PC-9 (cell line): ENCODE measurements at places on chromosomes 4 and X.

GRCh38 chr4:10092481-10093270 lies 23.9 kb downstream of the WDR1 start:
- no peak for DNase-seq

- no peak for DNase-seq
These were observed 198.4 kb downstream of the STK32B start for GRCh38 chr4:5249727-5250126.

DNA sequence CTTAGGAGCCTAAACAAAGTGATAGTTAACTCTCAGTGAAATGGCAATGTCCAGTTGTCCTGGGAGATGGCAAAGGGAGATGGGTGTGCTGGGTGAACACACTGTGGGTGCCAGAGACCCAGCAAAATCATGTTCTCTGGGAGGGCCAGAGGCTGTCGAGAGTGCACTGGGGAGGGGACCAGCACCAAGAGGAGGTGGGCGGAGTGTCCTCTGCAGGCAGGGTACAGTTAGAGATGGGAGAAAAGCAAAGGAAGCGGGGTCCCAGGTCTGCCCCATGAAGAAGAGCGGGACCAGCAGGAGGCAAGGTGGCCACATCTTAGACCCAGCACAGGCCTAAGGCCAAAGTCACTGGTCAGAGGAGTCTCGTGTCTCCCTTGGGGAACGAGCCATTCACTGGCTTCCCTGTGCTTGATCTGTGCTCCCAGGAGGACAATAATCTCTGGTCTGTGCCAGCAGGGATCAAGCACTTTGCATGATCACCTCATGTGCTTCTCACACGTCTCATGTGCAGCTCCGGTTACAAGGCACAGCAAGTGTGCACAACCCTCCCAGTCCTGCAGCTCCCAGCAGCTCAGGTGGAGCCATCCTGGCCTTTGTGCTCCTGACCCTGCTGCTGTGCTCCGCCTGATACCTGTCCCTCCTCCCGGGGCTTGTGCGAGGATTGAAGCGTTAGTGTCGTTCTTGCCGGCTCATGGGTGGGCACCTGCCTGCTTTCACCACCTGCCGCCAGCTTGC lies 100.9 kb downstream of the FAM53A start:
- DNase-seq, result no peak

- DNase-seq, result no peak
These were observed 118.7 kb upstream of the AP1S2 start for GRCh38 chrX:15973299-15973698.

DNA sequence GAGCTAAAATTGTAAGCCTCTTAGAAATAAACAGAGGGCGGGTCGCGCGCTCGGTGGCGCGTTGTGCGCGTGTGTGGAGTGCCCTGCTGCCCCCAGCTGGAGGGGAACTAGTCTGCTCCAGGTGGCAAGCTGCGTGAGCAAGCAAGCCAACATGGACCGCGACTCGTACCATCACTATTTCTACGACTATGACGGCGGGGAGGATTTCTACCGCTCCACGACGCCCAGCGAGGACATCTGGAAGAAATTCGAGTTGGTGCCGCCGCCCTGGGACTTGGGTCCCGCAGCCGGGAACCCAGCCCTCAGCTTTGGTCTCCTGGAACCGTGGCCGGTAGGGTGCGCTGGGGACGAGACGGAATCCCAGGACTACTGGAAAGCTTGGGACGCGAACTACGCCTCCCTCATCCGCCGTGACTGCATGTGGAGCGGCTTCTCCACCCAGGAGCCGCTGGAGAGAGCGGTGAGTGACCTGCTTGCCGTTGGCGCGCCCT lies 66.1 kb downstream of the DNAAF6 start:
- no peak for DNase-seq

DNA sequence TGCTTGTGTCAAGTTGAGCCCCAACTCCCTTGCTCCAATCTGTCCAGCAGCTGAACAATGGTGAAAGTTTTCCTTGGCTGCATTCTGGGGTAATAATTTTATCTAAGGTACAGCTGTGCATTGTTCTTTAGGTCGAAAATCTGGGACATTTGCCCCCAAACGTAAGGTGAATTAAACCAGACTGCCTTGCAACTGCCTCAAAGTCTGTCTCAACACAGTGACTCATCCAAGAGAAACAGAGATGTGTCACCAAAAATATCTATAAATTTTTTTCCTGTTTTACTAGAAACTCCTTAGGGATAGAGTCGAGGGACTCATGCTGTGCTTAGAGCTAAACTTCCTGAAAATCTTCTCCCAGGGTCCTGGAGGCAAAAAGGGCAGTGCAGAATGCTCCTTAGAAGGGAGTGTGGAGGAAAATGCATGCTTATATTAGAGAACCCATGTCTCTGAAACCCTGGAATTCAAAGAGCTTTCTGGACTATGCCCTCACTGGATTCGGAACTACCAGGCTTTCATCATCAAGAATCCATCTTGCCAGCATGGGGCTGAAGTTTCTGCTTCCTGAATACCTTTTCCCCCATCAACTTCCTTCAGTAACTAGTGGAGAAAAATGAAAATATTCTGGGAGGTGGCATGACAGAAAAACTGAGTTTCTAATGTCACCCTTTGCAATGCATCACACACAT lies 115.7 kb downstream of the PALLD start:
- DNase-seq, result peak; percentile 71

GRCh38 chrX:18291006-18291545 lies 63.4 kb downstream of the SCML2 start:
- DNase-seq, result no peak

- DNase-seq, result no peak
These were observed 14.4 kb downstream of the ALG13 start for GRCh38 chrX:111695297-111695880.

DNA sequence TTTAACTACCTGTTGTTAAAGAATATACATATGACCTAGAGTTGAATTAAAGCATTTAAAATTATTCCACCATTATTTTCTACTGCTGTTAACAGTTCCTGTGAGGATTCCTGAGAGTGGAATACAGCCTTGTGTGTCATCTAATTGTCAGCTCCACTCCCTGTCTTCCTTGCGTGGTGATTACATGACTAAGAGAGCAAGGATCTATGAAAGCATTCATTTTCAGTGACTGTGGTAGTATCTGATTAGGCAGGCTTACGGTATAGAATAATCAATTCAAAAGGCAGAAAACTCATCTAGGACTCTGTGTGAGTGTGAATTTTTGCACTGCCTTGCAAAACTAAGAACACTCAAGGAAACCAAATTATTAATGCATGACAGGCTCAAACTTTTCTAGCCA lies 577.8 kb downstream of the SH3BGRL start:
- DNase-seq, result no peak

DNA sequence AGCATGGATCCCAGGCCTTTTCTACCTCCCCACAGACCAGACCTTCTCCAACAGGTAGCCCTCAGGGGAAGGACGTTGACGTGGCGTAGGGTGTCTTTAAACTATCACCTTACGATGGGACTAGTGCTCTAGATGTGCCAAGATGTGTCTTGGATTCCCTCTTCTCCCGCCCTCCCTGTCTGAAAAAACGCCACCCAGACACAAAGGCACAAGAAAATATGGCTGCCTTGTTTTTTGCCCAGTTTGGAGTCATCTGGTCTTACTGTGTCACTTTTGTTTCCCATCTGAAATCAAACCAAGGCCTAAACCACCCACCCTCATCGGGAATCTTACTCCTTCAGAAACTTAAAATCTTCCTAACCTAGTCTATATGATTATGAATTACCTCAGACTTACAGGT lies 235.4 kb downstream of the OR13H1 start:
- no peak for DNase-seq

DNA sequence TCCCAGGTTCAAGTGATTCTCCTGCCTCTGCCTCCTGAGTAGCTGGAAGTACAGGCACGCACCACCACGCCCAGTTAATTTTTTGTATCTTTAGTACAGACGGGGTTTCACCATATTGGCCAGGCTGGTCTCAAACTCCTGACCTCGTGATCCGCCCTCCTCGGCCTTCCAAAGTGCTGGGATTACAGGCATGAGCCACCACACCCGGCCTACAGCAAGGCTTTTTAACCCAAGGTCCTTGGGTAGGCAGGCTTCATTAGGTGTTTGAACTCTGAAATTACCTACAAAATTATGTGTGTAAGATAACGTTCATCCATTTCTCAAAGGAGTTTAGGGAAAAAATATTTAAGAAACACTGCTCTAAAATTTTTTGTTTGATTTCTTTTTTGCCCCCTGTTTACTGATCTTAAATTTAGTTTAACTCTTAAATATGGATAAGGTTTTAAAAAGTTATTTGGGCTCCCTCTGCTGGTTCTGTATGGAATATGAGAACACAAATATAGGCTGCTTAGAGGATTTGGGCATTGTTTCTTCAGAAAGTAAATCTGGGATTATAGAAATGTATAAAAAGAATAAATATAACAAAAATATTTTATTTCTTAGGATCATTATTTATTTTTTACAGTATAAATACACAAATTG lies 92.8 kb downstream of the CBR4 start:
- no peak for DNase-seq

- no peak for DNase-seq
These were observed 12.7 kb upstream of the HPF1 start for GRCh38 chr4:169770416-169770815.

- no peak for DNase-seq
These were observed 16.9 kb downstream of the SMIM10L2A start for GRCh38 chrX:135438734-135439043.

DNA sequence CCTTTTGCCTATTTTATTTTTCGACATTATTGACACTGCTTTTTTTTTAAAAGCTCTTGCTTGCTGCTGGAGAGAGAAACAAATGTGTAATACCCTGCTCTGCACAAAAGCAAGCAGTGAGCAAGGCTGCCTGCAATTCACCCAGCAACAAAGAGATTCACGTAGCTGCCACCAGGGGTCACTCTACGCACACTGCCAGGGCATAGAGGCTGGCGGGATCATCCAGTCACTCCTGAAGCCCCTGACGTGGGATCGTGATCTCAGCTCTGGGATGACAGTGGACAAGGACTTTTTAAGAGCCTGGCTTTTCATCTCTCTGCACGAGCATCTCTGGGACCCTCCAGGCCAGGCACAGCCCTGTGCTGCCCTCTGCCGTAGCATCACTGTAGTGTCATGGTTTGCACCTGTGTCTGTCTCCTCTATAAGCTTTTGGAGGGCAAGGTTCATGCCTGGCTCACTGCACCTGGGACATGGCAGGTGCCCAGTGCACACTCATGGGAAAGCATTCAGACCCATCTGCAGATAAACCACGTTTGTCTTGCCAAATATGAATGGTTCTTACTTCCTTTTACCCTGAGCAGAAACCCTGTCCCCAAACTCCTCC lies 19.8 kb downstream of the C4orf50 start:
- no peak for DNase-seq

- DNase-seq, result no peak
These were observed 8.3 kb downstream of the NSD2 start for GRCh38 chr4:1879485-1879884.

DNA sequence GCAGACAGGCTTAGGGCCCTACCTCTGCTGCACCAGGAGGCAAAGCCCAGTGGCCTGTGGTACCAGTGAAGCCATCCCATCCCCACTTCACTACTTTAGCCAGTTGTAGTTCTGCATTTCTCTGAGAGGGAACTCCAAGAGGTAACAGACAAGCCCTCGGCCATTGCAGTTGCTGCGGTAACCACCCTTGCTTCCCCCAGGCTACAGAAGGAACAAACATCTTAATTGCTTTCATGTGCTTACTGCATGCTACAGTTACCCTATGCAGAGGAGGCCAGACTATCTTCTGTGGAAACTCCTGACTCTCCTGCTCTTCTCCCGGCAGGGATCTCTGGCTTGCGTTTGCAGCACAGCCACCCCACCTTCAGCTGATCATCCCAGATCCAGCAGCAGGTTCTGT lies 67.8 kb downstream of the SPIN4 start:
- DNase-seq, result no peak

DNA sequence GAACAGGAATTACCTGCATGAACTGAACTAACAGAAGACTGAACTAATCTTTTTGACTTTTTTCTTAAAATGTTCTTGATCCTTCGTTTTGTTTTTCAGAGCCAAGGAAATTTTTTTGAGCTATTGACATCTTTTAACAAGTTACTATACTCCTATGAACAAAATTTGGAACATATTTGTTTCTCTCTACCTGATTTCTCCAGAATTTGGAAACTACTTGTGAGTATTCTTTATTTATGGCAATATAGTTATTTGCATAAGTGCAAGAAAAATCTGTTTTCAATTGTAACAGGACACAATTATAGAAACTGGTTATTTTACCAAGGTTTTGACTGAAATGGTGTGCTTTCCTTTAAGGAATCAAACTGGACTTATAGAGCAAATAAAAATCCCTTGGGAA lies 89.5 kb upstream of the HPGD start:
- no peak for DNase-seq

GRCh38 chrX:148382983-148383382 lies 117.4 kb upstream of the AFF2 start:
- no peak for DNase-seq

GRCh38 chr4:121737846-121738554 lies 27.0 kb downstream of the SMIM43 start:
- DNase-seq, result no peak

DNA sequence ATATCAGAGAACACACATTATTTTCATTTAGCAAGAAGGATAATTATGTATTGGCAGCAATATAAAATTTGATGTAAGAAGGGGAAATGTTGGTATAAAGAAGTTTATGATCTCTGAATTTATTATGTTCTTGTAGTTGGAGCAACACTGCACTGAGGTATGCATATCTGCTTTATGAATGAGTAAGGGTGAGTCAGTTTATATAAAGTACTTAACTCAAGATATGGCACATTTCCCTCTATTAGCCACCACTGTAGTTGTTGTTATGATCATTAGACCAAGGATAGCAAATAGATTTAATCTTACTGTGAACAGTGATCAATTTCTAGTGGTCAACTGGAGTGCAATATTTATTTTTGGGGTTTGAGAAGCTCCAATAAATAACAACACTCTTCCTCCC lies 66.6 kb downstream of the SNX25 start:
- DNase-seq, result no peak

DNA sequence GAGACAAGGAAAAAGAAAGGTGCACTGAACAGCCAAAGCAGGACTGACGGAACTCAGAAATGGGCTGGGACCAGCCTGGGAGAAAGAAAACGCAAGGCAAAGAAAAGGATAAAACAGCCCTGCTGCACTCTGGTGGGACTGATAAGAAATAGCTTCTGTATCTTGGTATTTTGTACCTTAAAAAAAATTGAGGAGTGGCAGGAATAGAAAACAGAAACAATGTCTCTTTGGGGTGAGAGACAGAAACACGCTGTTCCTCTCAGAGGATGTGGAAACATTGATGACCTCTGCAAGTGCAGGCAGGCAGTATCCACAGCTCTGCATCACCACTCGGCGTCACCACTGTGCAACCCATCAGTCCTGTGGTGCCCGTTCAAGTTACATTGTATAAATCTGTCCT lies 152.5 kb upstream of the SPRY1 start:
- DNase-seq, result no peak

- no peak for DNase-seq
These were observed 36.0 kb upstream of the NSUN7 start for GRCh38 chr4:40713798-40714197.

DNA sequence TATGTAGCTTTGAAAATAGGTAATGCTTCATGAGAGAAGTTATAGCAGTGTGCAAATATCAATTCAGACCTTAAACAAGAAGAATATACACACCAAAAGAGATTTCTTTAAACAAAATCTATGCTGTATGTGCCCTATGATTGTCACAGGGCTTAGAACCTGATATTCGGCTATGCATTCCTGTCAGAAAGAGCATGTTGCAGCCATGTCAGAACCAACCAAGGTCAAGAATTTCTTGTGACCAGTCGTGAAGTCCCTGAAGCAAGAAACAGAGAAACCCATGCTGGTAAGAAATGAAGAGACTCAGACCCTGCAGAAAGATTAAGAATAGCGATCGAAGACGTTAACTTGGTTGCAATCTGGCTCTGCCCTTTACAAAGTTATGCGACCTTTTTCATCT lies 210.3 kb upstream of the SPIN4 start:
- no peak for DNase-seq
